ENCODE measurements at places on chromosomes 3 and 15.
A peak's percentile ranks its signal among the peaks of the same experiment; 100 is the strongest.

GRCh38 chr3:56837196-56837955 is 35.6 kb upstream of the ARHGEF3 start:
- DNase-seq = no peak

DNA sequence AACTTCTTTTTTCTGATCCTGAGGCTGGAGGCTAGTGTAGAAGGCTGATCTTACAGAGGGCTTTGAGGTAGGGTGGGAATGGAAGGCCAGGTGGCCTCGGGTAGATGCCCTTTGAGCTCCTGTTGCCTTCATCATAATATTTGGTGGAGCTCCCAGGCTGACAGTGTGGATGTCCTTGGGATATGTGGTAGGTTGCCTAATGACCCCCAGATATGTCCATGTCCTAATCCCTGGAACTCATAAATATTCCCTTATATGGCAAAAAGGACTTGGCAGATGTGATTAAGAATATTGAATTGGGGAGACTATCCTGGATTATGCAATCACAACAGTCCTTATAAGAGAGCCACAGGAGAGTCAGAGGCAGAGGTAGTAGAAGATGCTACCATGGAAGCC is 5.5 kb downstream of the ADAMTSL3 start:
- DNase-seq = no peak

DNA sequence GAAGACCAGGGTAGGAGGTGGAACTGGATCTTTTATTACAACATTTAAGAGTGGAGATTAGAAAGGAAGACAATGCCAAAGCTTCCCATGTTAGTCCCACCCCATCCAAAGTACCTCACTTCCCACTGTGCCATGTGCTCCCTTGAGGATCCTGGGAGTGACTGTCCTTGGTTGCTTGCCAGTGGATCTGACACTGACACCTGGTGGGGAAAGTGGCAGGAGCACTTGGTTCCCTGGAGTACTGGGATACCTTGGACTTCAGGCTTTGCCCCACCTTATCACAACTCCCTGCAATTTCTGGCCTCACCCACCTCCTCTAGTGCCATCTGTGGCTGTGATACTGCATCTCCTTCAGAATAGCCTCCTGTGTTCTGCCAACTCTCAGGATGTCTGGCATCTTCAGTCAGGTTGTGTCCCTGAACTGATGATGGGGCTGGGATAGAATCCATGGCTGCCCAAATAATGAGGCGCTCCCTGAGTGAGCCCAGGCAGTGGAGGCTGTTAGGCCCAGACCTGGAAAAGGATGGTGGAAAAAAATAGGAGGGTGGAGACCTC is 1.3 kb downstream of the ELL3 start:
- no peak for DNase-seq

DNA sequence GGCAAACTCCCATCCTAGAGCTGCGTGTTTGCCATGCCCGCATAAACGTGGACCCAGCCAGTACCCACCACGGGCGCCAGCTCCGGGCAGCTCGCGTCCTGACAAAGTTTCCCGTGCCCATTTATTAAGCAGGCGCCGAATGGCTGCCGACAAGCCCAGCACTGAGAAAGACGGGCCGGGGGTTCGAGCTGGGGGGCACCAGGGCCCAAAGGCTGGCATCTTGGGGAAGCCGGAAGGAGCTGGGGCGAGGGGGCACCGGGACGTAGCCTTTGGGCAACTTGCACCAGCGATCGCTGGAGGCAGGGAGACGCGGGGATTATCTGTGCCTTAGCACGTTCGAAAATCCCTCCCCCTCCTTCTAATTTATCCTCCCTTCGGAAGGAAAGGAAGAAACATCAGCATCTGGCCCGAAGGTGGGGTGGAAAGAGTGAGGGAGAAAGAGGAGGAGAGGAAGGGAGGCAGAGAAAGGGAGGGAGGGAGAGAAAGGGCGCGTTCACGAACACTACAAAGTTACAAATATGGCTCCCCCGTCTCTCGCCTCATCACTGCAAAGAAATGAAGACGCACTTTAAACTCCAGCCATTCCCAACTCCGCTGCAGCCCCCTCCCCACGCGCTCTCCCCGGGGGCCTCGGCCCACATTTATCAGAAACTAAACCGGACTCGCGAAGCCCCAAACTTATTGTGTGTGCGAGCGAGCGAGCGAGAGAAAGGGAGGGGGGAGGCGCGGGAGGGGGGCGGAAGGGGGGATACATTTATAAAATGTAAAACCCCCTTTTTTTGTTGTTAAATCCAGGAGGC is 1.0 kb downstream of the ANP32A start:
- DNase-seq = peak; percentile 36

DNA sequence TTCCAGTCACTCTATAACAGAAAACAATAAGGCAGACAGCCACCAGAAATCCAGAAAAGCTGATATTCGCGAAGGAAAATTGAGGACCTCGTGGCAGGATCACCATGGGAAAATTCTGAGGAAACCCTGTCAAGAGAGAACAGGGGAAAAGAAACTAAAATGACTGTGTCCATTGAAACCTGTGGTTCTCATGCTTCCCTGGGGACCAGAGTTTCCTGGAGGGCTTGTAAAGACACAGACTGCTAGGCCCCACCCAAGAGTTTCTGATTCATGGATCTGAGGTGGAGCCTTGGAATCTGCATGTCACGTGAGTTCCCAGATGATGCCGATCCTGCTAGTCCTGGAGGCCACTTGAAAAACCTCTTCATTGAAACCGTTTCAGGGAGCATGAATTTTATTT is 420.5 kb downstream of the EPHB1 start:
- no peak for DNase-seq

- no peak for DNase-seq
Observed at GRCh38 chr3:105537371-105538080, 170.8 kb downstream of the ALCAM start.

GRCh38 chr3:50167069-50167840 is 12.1 kb downstream of the SEMA3F start:
- no peak for DNase-seq

DNA sequence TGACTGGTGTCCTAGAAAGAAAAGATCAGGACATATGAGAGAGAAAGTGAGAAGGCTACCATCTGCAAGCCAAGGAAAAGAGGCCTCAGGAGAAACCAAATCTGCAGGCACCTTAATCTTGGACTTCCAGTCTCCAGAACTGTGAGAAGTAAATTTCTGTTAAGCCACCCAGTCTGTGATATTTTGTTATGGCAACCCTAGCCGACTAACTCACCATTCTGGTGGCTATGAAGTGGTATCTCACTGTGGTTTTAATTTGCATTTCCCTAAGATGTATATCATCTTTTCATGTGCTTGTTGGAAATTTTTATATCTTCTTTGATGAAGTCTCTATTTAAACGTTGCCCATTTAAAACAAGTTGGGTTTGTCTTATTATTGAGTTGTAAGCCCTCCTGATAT is 40.6 kb downstream of the ILDR1 start:
- no peak for DNase-seq

Measured in activated naive CD8-positive, alpha-beta T cell treated with anti-CD3 and anti-CD28 coated beads for 36 hours (primary cell).